Stimulated activated CD4-positive, alpha-beta T cell treated with anti-CD3 and anti-CD28 coated beads, Interleukin-1b, Interleukin-23, amount 100 ng/mL, for 24 hours (primary cell): ENCODE measurements at places on chromosomes 5 and 9.

- DNase-seq, result no peak
Observed at GRCh38 chr5:73654171-73654811, 28.3 kb downstream of the ARHGEF28 start.

DNA sequence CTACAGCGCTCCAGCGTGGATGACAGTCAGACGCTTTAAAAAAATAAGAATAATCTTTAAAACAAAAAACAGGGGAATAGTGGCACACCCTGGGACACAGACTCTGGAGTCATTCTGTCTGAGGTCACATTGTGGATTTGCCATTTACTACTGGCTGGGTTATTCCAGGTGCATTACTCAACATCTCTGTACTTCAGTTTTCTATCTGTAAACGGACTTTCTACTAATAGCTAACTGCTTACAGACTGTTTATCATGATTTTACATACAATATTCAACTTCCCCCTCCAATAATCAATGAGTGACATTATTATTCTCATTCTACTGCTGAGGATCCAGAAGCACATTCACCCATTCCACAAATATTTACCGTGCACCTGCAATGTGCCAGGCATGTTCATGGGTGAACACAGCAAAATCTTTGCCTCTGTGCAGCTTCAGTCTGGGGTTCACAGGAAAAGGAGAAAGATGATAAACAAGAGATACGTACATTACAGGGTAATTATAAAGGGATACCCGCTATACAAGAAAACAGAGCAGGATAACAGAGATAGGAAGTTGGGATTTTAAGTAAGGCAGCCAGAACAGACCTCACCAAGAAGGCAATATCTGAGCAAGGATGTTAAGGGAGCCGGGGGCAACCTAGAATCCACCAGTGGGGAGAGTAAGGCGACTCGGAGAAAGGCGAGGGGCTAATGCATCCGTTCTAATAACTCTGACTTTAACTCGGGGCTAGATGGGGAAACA is 984 bp upstream of the RAD23B start:
- no peak for DNase-seq

DNA sequence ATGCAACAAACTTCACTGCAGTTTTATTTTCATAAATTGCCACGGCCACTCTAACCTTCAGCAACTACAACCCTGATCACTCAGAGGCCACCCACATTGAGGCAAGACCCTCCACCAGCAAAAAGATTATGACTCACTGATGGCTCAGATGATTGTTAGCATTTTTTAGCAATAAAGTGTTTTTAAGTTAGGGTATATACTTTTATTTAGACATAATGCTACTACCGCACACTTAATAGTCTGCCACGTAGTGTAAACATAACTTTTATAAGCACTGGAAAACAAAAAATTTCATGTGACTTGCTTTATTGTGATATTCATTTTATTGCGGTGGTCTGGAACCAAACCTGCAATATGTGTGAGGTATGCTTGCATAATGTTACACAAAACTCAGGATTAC is 257.9 kb downstream of the ZSWIM6 start:
- DNase-seq, result no peak

DNA sequence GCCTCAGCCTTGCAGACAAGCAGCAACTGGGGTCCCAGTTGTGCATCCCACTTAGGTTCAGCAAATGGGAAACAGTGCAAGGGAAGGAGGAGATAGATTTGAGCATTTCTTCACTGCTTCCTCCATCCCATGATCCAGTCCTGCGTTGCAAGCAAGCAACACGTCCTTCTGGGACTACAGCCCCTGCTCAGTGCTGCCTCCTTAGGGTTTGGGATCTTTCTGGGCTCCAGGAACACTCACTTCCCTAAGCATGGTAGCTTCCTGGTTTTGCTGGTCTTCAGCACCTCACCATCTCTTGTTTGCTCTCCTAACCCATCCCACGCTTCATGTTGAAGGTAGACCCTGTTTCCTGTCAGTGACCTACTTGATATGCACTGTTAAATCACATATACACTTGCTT is 444.7 kb downstream of the MED10 start:
- DNase-seq, result no peak

DNA sequence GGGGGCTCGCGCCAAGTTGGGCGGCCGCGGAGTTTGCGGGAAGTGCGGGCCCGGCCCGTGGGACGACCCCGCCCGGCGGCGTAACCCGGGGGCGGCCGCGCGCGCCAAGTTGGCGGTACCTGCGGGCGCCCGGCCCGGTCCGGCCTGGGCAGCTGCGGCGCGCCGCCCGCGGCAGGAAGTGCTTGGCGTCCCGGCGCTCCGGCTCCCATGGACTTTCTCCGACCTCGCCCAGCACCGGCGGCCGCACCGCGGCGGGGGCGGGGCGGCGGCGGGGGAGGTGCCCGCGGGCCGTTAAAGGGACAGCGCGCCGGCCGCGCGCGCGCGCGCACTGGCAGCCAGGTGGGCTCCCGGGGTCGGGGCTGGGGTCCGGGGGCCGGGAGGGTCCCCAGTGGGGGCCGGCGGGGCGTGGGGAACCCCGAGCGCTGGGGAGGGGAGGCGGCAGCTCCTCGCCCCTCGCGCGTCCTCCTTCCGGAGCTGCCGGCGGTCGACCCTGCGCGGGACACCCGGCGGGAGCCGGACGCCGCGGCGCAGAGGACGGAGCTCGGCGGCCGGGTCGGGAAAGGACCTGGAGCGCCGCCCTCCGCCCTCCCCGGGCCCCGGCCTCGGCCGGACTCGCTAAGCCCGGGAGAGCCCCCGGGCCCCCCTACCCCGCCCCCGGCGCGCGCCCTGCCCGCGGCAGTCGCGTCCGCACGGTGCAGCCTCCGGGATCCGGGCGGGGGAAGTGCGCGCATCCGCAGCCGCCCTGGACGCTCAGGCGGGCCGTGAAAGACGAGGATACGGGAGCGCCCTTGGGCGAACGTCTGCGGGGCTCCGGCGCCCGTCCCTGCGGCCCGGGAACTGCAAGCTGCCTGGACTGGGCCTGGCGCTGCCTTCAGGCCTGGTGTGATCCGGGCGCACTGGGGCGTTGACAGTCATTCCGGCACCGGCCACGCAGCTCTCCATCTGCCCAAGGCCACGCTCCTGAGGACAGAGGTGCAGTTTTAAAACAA is at the start of gene NACC2:
Gene NACC2, minus strand, starts transcription at position 220 of the 989 bp plus-strand sequence. CDS start 44,768 bp downstream, outside the sequence.
- no peak for DNase-seq

DNA sequence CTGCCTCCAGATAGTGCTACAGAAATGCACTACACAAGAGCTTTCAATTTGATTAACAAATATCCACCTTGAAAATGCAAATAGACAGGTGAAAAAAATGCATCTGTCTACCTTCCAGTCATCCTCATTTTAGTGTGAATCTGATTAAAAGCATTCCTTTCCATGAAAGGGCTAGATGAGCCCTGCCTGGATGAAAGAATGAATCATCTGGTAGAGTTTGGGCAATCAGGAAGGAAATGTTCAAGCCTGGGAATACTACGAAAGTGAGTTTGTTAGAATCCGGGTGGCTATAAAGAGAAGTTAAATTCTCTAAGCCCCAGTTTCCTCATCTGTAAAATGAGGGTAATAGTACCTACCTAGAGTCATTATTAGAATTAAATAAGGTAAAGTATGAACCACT is 142.6 kb downstream of the FAM114A2 start:
- DNase-seq, result no peak

GRCh38 chr9:127720031-127720864 is 4.4 kb downstream of the TTC16 start:
- DNase-seq, result no peak

DNA sequence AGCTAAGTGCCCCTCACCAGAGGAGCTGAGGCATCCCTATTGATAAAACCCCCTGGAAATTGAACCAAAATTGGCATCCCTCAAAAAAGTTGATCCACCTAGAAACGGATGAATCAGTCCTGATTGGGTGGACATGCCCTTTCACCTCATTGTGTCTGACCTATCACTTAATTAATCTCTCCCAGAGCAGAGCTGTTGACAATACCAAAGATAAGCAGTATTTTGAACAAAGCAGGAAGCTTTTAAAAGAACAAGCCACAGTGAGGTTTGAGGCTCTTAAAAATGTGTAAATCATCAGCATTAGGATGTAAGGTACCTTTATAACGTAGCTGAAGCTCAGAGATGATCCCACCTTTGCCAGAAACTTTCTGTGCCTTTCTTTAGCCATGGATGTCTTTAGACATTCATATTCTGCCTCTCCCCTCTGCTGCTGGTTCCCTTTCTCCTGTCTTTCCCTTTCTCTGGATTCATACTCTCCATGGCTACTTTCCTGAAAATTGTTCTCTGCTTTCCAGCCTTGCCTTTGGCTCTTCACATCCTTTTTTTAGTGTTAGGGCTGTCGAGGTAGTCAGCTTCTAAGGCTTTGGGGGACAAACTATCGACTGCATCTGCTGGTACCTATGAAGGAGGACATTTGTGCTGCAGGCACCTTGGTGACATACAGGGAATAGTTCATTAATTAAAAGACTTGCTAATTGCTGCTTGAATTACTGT is 7.8 kb upstream of the LHX2 start:
- no peak for DNase-seq

GRCh38 chr5:153350175-153350883 is 140.1 kb upstream of the GRIA1 start:
- no peak for DNase-seq

DNA sequence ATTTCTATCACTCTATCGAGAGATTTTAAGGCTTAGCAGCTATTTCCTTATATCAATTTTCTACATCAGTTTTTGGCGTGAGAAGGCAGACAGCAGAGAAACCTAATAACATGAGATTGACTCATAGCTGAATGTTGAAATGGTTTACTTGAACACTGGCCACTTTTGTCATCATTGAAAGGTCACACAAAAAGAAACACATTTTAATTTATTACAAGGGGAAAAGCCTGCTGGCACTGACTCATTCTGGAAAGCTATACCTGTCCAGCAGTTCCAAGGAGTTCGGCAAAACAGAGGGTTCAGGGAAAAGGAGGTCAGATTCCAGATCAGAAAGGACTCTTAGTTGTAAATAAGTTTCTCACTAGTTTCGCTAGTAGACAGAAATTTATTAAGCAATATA is 566.4 kb downstream of the DNAH5 start:
- DNase-seq, result no peak

DNA sequence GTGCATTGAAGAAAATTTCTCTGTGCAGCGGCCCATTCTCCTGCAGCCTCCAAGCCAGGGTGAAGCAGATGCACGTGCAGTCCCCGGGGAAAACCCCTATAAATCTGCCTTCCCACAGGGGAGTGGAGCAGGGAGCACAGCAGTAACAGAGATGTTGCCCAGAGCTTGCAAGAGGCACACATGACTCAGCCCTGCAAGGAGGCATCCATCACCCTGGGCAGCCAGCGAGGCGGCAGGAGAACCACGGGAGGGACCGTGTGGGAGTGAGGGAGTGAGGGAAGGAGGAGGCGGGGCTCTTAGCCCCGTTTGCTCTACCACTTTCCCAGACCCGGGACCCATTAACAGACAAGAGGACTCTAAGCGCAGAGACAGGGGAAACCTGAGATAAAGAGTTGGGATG is 96.2 kb upstream of the ARAP3 start:
- DNase-seq, result no peak

- DNase-seq, result no peak
Observed at GRCh38 chr9:133163504-133164172, at the start of gene GBGT1. Gene GBGT1, minus strand, starts transcription at chr9:133163914. Its CDS starts 1,502 bp downstream, at chr9:133162412.

DNA sequence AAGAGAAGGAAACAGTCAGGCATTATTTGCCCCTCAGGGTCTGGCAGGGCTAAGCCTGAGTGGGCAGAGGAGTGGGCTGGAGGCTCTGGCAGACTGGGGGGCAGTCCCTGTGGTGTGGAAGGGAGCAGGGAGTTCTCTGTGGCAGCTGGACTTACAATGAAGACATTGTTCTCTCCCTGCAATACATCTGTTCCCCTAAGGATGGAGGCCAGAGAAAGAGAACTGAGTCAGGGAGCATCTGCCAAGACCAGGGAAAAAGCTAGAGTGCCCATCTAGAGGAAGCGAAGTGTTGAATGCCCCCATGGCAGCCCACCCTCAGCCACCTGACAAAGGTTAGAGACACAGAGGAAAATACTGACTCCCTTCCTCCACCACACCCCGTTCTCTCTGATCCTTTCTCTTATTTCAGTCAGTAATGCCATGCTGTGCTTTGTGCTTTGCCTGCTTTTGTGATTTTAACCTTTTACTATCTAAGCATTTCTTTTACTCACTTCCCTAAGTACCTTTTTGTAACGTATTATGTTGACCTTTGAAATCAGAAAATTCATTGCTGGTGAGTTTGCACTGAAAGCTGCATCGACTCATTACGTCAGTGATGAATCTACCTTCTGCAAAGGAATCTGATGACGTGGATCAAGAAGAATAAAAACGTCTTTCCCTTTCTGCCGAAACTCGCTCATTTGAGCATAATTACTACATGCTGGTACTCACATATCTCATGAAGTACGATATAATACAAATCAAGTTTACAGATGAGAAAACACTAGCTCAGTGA is 76.0 kb downstream of the ACTL7B start:
- DNase-seq, result no peak

DNA sequence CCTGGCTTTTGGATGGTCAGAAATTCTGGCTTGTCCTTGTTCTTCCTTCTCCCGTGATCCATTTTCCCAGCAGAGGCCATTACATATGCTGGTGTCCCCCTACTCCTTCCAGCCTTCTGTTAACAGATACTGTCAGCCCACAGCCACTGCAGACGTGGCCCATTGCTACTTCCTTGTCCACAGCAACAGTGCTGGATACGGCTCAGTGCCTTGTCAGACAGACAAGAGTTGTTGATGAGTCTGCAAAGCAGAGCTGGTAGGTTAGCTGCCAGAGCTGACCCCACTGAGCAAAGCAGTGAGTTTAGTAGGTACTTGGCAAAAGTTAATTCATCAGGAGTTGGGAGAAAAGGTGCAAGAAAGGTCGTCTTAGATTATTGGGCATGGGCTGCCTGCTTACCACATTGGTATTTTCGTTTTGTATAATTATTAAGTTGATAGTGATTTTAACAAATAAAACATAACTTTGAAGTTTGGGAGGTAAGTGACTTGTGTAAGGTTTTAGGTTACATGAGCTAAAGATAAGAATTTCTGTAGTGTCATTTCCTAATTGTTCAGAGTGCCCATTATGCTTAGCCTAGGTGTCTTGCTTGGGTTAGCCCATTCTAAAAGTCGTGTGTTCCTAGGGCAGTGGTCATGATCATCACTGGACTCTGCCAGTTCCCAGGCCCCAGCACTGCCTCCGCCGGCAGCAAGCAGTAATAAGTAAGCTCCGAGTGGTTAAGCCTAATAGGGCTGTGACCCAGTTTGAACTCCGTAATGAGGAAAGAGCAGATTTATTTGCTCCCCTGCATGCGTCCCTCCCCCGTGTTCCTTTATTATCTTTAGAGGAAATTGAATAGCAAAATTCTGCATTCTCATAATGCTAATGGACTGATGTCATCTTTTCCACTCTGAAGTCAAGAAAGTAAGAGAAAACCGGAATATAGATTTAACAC is 292.0 kb downstream of the FANCC start:
- DNase-seq, result no peak

DNA sequence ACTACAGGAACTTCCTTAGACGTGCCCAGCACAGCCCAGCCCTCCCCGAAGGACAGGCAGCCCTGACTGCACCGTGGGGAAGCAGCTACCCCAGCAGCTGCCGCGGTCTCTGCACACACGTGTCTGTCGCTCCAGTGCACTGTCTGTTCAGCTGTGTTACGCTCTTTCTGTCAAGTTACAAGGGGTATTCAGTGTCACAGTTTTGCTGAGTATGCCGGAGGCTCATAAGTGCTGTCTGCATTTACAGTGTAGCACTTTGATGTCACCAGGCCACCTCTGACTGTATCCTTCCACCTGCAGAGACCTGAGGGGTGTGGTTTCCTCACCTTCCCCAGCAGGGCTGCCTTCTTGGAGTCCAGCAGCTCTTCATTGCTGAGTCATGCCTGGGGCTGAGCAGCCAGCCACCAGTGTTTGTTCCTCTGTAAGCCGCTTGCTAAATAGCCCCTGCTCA is 126.8 kb downstream of the EHMT1 start:
- DNase-seq, result no peak
